ENCODE measurements at places on chromosomes 16 and 17.

DNA sequence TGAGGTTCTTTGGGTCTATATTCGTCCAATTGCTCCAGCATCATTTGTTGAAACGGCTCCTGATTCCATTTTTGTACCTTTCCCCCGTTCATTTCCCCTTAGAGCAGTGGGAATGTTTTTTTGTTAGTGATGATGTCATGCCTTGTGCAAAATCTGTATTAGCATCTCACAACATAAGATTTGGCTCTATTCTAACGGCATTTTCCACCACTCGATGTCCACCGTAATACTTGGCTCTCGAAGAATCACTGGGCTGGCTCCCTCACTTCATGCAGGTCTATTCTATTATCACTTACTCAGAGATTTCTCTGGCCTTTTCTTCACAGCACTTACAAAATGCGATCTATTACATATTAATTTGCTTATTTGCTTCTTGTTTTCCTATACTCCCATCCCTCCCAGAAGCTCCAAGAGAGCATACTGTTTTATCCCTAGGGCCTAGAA, 571 bp upstream of the NME1 start:
- DNase-seq, result no peak

DNA sequence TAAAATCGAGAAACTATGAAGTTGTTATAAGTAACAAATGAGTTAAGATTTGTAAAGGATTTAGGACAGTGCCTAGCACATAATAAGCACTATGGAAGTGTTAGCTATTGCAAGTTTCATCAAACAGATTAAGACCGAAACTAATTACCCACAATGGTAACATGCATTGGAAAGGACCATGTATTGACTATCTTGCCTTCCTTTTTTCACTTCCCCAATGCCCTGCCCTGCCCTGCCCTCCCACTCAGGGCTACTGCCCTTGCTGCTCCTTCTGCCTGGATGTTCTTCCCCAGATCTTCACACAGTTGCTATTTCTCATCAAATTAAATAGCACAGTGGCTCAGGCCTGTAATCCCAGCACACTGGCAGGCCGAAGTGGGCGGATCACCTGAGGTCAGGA, 202.1 kb upstream of the PSMD7 start:
- DNase-seq, result no peak

DNA sequence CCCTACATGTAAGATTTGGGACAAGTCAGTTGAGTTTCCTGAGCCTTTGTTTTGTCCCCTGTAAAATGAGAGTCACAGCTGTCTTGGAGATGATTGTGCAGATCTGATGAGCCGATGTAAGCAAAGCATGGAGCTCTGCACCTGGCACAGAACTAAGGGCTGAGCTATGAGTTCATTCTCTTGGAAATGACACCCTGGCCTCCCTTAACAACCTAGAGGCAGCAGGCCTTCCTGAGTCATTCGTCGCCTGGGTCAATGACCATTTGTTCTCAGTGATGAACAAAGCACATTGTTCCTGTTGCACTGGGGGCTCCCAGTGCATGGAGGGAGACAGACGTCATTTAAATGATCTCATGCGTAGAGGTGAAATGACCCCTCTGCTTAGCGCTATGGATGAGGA, 62.8 kb upstream of the GCSH start:
- no peak for DNase-seq

DNA sequence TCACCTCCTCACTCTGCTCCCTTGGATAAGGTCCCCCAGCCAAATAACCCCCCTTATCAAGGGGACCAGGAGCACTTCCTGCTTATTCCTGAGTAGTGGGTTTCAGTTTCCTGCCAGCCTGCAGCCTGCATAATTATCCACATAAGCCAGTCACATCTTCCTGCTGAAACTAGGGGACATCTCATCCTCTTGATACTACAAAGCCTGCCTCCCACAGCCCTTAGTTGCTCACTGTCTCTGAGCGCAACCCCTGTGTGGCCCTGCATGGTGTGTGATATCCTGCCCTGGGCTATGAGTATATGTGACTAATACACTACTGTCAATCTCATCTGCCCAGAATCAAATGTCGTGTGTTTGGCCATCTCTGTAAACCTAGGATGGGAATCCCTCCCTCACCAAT, 8.0 kb upstream of the XYLT2 start:
- no peak for DNase-seq

DNA sequence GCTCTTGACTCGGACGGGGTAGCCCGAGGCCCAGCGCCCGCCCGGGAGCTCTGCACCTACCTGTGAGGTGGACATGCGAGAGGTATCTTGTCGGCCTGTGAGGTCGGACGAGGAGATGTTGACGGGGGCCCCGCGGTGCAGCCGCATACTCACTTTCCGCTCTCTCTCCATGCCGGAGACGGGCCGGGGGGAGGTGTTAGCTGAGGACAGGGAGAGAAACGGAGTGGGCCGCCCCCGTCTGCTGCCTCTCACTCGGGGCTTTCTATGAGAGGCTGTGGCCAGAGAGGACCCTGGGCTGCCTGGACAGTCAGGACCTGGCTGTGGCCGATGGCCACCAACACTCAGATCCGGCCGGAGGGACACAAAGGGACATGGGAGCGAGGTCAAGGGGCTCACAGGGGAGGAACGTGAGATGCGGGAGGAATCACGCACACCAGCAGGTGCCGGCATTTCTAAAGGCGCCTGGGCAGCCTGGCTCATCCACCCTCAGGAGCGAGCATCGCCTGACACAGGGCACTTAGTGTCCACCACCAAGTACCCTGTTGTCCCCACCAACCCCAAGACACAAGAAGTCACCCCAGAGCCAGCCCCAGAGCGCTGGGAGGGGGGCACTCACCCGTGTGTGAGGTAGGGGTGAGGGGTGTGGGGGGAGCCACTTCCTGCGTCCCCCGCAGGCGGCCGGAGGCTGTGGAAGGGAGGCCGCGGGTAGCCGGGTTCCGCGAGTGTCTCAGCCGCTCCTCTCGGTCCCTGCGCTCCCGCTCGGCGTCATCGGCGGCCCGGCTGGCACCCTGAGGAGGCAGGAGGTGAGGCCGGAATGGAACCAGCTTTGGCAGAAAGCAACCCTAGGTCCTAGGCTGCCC, 20.2 kb downstream of the SLC16A3 start:
- DNase-seq, result no peak

GRCh38 chr17:48575673-48576478, 2.3 kb downstream of the HOXB4 start:
- no peak for DNase-seq
